ENCODE measurements at places on chromosomes 16 and 17.

GRCh38 chr17:49327835-49328784, 33.9 kb downstream of the ZNF652 start:
- DNase-seq: no peak

DNA sequence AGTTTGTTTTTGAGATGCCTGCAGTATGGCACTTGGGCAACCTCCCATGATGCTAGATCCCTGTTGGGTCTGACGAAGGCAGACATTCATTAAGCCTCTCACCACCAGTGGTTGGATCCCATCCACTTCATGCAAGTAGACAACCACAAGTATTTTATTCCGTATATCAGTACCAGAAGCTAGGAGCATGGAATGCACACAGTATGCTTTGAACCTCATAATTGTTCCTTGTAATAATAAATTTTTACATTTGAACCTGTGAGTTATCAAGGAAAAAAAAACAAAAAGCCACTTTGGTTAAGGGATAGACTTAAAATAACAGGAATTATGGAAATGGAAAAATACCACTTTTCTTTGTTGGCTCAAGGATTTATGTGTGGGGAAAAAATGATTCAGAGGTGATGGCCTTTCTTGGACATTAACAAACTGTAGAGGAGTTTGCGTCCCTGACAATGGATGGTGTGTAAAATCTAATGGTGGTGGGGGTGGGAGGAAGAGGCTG, 107.1 kb upstream of the KCNJ16 start:
- peak; percentile 94 for DNase-seq

DNA sequence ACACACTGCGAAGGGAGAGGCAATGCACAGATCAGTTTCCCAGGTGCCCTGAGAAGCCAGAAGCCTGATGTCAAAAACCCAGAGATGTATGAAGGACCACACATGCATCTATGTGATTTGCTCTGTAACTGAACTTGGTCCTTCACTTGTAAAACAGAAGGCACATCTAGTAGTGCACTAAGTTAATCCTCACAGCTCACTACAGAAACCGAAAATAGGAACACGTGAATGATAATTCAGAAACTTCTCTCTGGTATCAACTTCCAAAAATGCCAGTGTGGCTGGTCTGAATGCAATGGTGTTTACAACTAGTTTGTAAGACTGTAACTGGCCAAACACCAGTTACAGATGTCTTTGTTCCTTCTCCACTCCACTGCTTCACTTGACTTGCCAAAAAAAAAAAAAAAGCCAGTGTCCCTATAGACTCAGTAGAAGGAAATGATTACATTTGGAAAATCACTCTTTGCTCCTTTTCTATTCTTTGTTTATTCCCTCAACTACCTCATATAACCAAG, 11.3 kb downstream of the ANKRD40 start:
- no peak for DNase-seq

DNA sequence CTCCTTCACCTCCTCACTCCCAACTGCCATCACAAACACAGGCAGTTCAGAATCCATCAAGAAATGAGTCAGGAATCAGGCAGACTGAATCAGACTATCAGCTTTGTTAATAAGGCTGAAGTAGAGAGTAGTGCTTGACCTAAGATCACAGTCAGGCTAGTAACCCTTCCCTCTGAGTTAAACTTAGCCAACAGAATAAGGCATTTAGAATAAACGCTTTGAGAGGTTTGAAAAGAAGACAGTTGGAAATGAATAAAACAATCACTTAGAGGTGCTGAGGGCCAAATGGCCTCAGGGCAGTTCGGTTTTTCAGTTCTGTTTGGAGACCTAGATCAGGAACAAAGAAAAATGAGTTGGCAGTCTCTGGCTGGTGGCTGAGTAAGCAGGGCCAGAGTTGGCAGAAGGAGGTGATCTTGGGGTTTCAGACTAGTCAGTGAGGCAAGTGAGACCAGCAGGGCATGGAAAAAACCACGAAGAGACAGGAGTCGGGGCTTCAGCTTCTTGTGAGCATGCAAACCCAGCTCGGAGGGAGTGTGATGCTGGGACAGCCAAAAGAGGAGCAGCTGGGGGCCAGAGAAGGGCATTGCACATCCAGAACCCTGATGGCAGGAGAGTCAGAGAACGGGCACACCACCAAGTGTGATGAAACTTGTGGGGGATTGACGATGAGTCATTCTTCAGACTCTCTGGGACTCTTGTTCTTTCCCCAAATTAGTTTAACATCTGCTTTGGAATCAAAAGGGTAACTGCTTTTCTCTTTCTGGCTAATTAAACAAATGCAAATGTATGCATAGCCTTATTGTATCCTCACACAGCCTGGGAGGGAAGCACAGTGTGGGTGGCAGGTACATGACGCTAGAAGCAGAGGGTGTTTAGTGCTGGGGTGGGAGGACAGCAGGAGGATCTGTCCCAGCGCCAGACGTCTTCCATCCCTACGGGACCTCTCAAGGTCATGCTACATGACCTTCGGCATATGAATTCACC, 54.8 kb downstream of the SPECC1 start:
- DNase-seq: peak; percentile 90

GRCh38 chr17:73867056-73867455, 222.8 kb upstream of the SDK2 start:
- DNase-seq: no peak

GRCh38 chr17:37067555-37068111, 118.9 kb downstream of the AATF start:
- DNase-seq: peak; percentile 78

DNA sequence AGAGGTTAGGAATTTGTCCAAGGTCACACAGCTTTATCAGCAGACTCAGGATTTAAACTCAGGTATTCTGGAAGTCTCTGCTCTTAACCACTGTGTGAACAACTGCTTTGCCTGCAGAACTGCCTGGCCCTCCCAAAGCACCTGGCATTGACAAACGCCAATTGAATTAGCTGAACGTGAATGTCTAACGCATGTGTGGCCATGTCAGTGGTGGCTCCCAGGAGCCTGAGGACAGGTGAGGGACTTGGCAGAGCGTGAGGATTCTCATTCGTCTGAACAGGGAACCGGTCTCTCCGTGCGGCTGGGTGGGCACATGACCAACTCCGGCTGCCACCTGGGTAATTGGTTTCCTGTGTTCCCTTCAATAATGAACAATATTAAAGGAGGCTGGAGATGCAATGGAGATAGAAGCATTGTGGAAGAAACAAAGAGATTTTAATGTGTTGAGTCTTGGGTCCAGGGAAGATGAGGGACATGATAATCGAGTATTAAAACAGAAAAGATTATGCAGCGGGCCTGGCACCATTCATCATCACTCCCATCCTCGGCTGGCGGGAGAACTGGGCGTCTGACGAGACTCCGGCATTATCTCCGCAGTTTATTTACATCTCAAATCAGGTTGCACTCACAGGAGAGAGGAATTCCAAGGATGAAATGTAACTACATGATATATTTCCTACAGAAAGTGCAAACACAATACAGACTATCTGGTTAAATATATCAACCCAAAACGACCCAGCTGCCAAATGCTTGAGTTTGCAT, 113.5 kb downstream of the NPIPB5 start:
- DNase-seq: no peak
